Cortex of kidney (tissue), 1 donor: ENCODE measurements at places on chromosomes 5 and 9.

DNA sequence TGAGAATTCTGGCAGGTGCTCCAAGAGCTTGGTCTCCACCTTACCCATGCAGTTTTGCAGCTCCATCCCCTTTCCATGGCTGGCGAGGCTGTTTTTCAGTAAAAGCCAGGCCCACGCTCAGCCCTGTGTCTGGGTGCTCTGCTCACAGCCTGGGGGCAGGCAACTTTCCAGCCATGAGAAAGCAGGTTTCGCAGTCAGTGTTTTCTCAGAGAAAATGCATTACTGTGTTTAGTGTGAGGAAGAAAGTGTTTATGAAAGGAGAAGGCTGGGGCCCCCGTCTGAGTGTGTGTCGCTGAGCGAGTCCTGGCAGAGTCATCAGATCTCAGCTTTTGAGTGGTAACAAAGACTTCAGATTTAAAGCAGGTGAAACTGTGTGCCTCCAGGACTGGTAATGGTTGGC is 248.1 kb downstream of the IRX1 start:
- DNase-seq = no peak

- DNase-seq = no peak
Measured at GRCh38 chr9:77011973-77012821, 7.3 kb upstream of the FOXB2 start.

GRCh38 chr9:77486968-77487367 is 161.2 kb downstream of the GNA14 start:
- no peak for DNase-seq

GRCh38 chr9:124042201-124042721 is 30.7 kb downstream of the LHX2 start:
- no peak for DNase-seq

- no peak for DNase-seq
Measured at GRCh38 chr5:17928581-17928981, 294.3 kb downstream of the TAF11L14 start.

GRCh38 chr9:124054582-124055227 is 43.1 kb downstream of the LHX2 start:
- no peak for DNase-seq

DNA sequence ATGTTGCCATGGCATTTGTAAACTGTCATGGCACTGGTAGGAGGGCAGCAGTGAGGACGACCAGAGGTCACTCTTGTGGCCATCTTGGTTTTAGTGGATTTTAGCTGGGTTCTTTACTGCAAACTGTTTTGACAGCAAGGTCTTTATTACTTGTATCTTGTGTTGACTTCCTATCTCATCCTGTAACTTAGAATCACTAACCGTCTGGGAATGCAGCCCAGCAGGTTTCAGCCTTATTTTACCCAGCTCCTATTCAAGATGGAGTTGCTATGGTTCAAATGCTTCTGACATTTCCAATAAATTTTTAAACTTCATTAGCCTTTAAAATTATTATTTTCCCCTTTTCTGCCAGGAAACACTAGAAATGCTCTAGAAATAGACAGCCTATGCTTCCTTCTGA is 839.1 kb downstream of the NR2F1-AS1 start:
- DNase-seq = no peak

- DNase-seq = no peak
Measured at GRCh38 chr5:115962239-115962564, at the start of gene LVRN. Gene LVRN, plus strand, starts transcription at chr5:115962475. Its CDS starts 143 bp downstream, at chr5:115962618.

DNA sequence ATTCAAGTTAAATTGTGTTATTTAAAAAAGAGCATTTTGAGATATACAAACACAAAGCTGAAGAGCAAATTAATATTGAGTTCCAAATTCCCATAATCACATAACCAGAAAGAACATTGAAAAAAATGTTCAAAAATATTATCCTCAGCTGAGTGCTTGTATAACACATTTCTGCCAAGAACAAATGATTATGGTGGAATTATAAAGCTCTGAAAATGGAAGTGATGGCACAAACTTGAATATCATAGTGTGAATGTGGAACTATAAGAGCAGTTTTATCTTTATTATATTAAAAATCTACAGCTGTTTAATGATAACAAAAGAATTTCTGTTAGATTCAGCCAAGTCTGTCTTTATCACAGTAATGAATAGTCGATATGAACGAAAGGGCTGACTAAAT is 117.8 kb downstream of the MEF2C start:
- DNase-seq = no peak

- DNase-seq = no peak
Measured at GRCh38 chr9:134545543-134546245, 95.9 kb upstream of the COL5A1 start.

DNA sequence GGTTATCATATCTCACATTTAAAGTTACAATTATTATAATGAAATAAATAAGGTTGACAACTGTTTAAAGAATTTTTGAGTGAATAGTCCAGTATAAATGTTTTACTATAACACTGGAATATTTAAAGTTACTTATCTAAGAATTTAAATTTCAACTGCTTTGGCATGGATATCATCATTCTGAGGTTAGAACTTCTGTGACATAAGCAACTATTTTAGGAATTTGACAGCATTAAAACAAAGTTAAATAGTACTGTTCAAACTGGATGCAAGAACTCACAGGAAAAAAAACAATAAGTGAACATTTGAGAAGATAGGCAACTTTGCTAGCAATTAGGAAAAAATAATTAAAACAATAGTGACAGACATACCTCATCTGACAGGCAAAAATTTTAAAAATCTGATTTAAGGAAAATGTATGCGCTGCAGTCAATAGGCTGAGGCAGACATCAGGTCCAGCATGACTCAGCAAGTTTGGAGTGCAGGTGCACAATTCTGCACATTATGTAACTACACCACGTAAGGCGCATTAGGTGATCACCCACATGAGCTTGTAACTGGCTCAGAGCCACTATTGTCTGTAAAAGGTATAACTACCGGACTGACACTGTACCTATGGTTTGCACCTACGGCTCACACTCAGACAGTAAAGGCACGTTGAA is 180.6 kb downstream of the PDE4D start:
- no peak for DNase-seq

DNA sequence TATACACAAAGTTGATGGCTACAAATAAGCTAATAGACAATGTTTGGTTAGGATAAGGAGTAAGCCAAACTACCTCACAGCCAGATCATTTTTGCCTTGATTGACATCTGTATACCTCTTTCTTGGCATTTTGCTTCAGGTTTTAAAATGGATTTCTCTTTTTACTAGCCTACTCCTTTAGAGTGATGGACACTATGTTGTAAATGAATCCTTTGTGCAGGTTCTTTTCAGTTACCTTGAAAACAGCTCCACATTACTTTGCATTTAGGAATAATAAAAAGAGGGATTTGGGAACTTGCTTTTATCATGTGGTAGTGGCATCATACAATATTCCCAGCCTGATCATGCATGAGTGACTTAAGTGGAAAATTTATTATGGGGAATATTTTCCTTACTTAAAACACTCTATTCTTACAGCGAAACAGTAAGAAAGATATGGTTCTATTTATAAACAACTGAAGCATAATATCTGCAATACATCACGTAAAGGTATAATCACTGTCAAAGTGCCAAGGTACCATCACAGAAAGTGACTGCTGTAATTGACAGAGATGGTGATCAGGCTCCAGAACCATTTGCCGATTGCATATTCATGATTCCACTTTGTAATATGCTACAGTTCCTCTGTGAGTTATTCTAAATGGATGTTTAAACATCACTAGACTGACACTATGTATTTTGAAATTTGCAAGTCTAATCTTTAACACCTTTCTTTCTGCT is 327.0 kb downstream of the DMRTA1 start:
- no peak for DNase-seq

GRCh38 chr5:119291056-119291455 is 64.8 kb upstream of the TNFAIP8 start:
- DNase-seq = no peak

- DNase-seq = no peak
Measured at GRCh38 chr5:32443145-32443540, 1.4 kb downstream of the ZFR start.

DNA sequence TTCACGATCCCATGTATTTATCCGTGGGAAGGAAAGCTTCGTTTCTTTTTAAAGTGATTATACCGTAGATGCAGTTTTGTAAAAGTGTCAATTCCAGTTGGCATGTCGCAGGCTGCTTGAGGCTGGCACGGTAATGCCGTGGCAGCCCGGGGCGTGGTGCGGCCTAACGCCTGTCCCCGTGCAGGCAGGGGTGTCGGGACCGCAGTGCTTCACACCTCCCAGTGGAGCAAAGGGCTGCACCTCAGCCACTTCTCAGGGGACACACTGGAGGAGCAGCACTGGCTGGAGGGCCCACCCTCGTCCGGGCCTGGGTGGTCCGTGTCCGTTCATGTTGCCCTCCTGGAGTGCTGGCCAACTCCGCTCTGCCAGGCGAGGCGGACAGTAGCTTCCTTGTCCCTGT is 103.2 kb downstream of the RXRA start:
- DNase-seq = no peak

- no peak for DNase-seq
Measured at GRCh38 chr5:1726956-1727355, 72.7 kb downstream of the MRPL36 start.

GRCh38 chr9:125422853-125423252 is 161.2 kb downstream of the GAPVD1 start:
- DNase-seq = no peak
